ENCODE measurements at places on chromosomes 1 and 21. TPM values are rescaled to one million over a fixed set of nuclear protein-coding genes. Genes with fewer than 3 reads are reported as not detected.

The ANKRD34A gene
- 0.29 TPM for total RNA-seq

The RC3H1 gene
- 7.5 TPM for total RNA-seq

The ADORA1 gene
- 1.4 TPM for total RNA-seq

The LCE1C gene
- not detected for total RNA-seq

The SLC1A7 gene
- 0.23 TPM for total RNA-seq

The IBA57 gene
- 13.3 TPM for total RNA-seq

The LRRIQ3 gene
- 0.95 TPM for total RNA-seq

The ZNF648 gene
- not detected for total RNA-seq

The PADI2 gene
- 3.2 TPM for total RNA-seq

Measured in PC-3 (cell line).